ENCODE measurements at places on chromosomes 16 and 17.

DNA sequence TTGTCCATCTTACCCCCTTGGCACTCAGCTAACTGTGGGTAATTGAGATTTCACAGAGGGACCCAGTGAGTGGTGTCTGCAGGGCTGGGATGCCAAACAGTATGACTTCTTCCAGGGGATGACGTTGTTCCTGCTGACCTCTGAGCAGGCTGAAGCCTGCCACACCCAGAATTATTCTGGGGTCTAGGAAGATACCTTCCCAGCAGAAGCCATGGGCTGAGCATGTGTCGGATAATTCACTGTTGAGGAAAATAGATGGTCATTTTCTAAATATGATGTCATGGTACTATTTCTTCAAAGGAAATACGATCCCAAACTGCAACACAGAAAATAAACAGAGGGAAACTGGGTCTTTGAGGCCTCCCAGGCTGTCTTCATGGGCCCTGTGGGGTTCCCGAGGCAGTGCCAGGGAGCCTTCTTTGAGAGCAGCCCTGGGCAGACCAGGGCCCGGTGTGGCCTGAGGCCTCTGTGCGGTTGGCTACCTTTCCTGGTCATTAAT, 17.4 kb downstream of the WNT9B start:
- DNase-seq = no peak

DNA sequence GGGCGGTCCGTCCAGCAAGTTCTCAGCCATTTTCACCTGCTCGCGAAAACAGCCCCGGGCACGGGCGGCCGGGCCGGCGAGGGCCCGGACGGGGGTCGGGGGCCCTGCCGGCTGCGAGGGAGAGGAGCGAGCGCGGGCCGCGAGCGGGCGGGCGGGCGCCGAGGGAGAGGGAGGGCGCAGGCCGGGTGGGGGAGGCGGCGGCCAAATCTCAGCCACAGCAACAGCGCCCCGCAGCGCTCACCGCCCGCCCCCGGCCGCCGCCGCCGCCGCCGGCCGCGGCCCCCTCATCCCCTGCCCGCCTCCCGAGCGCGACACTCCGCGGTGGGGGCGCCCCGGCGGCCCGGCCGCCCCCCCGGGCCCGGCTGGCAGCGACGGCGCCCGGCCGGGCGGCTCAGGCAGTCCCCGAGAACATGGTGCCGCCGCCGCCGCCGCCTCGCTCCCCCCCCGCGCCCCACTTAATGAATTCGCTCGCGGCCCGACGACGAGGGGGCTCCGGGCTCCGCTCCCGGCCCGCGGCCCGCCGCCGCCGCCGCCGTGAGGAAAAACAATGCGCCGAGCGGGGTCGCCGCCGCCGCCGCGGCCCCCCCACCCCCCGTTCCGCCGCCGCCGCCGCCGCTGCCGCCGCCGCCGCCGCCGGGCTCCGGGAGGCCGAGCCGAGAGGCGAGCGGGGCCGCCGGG, 487 bp downstream of the CREBBP start:
- DNase-seq = peak; percentile 54

GRCh38 chr17:69523244-69523861, 108.9 kb downstream of the MAP2K6 start:
- no peak for DNase-seq

DNA sequence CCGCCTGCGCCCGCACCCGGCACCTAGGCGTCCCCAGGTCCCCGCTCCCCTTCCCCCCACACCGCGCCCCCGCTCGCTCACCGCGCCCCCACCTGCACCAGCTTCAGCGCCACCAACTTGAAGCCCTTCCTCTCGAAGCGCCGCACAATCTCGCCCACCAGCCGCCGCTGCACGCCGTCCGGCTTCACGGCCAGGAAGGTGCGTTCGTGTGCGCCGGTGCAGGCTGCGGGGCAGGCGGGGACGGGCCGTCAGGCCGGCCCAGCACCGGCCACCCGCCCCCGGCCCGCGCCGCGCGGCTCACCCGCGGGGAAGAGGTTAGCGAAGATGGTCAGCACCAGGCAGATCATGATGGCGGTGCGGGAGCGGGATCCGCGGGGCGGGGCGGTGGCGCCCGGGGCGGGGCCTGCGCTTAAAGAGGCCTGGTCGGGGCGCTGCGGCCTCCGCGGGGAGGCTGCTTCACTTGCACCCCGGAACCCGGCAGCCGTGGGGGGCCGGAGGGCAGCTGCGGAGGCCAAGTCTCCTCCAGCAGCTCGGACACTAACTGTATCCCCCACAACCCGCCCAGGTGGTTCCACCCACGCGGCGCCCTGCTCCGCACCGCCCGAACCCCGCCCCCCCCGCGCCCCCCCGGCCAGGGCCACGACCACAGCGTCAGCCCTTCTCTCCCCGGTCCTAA, at the start of gene NME3:
Gene NME3, minus strand, starts transcription at position 356 of the 676 bp plus-strand sequence. Its CDS starts 9 bp downstream, at position 347.
- peak; percentile 60 for DNase-seq

- DNase-seq = no peak
Measured at GRCh38 chr16:69049146-69049545, 56.3 kb upstream of the HAS3 start.

DNA sequence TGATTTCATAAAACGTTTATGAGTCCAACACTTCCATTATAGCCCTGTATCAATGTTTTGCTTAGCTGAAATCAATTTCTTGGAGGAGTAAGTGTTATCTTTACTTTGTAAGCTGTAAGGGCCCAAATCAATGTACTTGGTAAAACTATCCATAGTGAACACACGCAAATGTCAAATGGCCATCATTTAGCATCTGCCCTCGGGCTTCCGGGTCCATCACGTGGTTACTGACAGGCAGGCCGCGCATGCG, 687 bp upstream of the NARF start:
- DNase-seq = no peak

DNA sequence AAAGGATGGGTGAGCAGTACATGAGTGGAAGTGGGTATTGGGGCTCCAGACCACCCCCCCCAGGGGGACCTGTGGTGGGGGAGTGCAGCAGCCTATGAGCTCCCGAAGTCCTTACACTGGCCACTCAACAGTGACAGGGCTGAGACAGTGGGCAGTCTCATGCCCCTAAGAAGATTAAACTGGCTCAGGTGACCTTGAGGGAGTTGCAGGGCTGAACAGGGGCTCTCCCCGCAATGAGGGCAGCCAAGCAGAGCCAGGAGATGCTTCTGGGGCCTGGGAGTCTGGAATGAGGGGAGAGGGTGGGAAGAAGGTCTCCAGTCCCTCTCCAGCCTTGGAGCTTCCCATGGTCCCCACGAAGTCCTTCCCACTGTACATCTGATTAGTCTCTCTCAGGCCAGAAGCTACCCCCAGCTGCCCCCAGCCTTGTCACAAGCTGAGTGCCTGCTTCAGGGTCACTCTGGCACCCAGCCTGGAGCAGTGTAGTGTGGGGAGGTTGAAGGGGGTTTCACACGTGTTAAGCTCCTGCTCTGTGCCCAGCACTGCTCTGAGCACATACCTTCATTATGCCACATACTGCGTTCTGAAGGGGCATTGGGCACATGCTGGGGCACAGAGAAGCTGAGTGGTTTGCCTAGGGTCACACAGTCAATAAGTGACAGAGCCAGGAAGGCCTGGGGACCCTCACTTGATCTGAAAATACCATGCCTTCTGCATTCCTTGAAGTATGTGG, 1.0 kb upstream of the CDH16 start:
- DNase-seq = no peak

DNA sequence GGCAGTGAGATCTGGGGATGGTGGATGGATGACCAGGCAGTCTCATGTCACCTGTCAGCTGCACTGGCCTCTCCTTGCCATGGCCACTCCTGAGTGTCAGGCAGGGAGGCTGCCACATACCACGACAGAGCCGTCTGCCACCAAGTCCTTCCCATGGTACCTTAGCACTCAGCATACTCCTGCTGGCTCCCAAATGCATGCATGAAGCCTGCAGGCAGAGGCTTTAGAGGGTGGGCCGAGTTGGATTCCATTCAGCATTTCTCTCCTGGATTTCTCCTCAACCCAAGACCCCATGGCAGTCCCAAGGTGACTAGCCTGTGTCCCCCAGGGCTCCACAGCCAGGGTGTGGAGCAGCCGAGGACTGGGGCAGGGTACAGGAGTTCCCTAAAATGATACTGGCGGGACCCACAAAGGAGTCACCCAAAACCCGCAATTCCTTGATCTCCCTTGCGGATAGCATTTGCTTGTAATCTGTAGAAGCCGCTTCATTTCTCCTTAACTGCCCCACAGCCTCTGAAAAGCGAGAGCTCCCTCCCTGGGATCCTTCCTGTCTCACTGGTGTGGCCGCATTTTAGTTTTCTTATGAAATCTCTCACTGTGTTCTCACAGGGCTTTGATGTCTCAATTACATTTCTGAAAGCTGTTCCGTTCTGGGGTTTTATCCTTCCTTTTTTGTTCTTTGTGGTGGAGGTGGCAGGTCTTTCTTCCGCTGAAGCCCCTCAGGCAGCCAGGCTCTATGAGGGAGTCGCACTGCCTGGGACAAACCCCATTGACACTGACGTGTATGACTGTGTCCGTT, 141.4 kb downstream of the SOCS1 start:
- DNase-seq = no peak

DNA sequence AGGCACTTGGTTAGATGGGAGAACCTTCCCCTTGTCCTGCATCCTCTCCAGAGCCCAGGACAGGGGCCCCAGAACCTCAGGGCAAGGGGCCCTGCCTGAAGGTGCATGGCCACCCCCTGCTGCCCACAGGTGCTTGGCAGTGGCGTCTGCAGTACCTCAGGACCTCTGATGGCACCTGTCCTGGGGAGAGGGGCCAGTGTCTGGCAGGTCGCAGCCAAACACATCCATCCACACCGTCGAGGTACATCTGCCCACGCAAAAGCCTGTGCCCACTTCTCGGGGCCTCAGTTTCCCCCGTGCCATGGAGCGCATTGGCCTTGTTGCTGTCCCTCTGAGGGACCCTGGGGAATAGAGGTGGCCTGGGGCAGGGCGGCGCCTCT, 9.3 kb downstream of the MAP2K3 start:
- DNase-seq = no peak

DNA sequence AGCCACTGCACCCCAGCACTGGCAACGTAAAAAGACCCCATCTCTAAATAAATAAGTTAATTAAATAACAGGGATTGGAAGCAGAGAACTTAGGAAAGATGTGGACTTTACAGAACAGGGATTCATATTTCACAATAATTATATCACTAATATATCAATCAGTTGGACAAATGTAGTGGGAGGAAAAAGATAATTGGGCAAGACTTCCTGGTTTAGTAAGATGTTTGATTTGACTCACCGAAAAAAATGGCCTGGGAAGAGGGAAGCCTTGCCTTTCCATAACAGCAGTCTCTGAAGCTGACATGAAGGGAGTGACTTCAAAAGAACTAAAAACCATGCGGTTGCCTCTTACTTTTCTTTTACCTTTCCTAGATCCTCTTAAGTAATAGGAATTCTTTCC, 15.2 kb upstream of the C17orf78 start:
- DNase-seq = no peak

DNA sequence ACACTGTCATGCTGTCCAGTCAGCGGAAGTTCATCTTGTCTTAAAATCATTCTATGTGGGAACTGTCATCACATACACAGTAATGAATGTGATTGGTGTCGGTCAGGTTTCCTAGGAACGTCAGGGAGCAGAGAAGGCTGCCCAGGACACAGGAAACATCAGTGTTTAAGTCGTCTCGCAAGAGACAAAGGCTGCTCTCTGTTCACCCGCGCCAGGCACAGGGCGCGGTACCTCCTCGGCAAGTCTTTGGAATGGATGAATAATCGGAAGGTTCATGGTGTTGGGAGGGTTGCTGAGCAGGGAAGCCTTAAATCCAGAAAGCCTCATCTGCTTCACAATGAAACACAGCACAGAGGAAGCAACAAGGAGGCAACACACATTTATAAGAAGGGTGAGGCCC, 148.2 kb downstream of the CPPED1 start:
- no peak for DNase-seq

- DNase-seq = no peak
Measured at GRCh38 chr17:16269658-16270057, 52.6 kb downstream of the PIGL start.

- peak; percentile 18 for DNase-seq
Measured at GRCh38 chr17:76968707-76969597, 100.7 kb downstream of the MGAT5B start.

DNA sequence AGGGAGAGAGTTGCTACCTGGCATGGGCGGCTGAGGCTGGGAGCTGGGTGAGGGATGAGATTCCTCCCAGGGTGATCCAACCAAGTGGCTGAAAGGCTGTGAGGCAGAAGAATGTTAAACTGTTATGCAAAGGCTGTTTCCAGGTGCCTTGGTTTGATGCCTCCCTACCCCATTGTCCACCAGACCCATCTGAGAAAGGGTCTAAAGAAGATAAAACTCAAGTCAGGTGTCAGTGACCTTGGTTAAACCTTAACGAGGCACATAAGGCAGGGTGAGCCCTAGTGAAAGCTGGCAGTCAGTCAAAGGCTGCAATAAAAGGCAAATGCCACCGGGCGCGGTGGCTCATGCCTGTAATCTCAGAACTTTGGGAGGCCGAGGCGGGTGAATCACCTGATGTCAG, 23.8 kb downstream of the LDHD start:
- DNase-seq = no peak

- no peak for DNase-seq
Measured at GRCh38 chr16:89828870-89829629, 775 bp downstream of the SPIRE2 start.

- no peak for DNase-seq
Measured at GRCh38 chr16:84308120-84308519, 13.4 kb downstream of the WFDC1 start.

DNA sequence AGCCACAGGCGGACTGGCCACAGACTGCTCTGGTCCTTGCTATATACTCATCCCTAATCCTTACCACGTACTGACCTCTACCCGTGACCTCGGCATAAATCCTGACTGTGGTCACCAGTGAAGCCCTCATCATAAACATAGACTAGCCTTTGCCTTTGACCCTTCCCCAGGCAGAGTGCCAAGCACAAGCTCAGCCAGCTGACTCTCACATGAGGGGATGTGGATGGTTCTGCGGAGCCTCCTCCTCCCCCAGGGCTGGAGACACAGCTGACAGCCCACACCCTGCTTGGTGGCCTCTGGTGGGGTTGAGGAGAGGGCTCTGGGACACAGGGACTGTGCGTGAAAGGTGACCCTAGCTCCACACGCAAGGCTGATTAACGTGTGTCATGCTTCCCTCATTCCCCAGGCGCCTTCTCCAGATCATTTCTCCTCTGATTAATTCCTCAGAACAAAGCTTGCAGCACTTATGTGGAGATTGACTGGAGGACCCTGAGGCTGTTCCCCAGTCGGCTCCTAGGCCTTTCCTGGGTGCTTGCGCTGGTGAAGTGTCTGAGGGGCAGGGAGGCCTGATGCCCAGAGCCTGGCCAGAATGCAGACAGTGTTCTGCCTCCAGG, 241.5 kb upstream of the NLRP1 start:
- DNase-seq = no peak

DNA sequence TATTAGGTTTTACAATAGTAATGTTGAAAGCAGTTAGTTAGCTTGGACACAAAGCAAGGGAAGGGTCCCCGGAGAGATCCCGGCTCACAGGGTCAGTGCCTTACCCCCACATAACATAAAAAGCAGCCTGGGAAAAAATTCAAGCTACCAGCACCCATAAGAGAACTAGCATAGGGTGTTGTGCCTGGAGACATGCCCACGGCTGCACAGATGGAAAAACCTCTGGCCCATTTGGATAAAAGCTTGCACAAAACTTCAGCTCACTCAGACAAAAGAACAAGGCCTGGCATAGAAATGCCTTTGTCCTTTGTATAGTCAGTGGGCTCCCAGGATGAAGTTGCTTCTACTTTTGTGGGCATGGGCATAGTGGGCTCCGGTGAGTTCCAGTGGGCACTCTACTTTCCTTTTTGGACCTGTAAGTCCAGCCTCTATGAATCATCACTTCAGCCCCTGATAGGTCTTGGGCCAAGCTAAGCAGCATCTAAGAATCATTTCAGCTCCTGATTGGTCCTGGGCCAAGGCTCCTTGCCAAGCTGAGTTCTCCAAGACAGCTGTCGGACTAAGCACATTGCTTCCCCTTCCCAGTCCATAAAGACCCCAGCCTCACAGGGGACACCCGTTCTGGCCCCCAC, 1.3 kb upstream of the RDM1 start:
- no peak for DNase-seq

GRCh38 chr16:27571433-27572326, 21.7 kb downstream of the KATNIP start:
- no peak for DNase-seq
